T-helper 2 cell (primary cell): ENCODE measurements at places on chromosomes 11 and 22.

- no peak for DNase-seq
Observed at GRCh38 chr11:43866520-43866919, 14.1 kb upstream of the ALKBH3 start.

- DNase-seq = no peak
Observed at GRCh38 chr11:69575296-69576068, 65.5 kb upstream of the CCND1 start.

- no peak for DNase-seq
Observed at GRCh38 chr11:59901306-59901705, 22.7 kb downstream of the OOSP3 start.

- DNase-seq = no peak
Observed at GRCh38 chr11:114317787-114318137, 21.6 kb downstream of the NNMT start.

DNA sequence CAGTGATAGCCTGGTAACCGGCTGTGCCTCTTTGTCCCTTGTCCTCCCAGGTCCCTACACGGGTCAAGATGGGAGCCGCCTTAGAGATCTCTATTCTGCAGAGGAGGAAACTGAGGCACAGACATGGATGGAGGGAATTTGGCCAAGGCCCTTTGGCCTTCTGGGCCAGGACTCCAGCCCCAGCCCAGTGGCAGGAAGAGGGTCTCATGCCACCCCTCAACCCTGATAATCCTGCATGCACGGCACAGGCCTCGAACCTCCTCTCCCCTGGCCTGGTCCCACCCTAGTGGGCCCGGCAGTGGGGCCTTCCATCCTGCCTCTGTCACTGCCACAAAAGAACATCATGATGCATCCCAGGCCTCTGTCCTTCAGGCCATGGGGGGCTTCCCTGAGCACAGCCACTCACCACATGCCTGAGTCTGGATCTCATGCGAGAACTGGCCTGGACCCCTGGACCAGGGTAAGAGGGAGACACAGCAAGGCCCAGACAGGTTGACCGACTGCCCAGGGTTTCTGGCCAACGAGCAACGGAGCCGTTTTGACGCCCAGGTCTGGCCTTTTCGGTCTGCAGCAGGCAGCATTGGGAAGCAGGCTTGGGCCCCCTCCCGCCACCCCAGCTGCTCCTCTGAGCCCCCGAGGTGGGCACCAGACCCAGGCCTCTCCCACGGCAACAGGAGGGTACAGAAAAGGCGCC, 6.5 kb downstream of the LINC01488 start:
- no peak for DNase-seq

DNA sequence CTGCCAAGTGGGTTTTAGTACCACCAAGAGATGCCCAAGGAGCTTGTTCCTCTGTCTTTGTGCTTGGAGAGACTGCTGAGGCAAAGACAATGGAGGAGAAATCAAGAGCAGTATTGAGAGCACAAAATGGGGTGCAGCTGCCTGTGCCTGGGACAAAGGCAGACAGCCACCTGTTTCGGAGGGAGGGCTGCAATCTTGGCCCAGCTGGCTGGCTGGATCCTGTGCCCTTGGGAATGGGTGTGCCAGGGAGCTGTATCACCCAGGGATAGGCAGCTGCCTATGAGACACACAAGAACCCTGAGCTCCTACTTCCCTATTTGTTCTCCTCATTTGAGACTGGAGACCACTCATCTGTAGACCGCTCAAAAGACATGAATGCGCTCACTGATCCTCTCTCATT, 23.3 kb upstream of the CHRM4 start:
- no peak for DNase-seq

DNA sequence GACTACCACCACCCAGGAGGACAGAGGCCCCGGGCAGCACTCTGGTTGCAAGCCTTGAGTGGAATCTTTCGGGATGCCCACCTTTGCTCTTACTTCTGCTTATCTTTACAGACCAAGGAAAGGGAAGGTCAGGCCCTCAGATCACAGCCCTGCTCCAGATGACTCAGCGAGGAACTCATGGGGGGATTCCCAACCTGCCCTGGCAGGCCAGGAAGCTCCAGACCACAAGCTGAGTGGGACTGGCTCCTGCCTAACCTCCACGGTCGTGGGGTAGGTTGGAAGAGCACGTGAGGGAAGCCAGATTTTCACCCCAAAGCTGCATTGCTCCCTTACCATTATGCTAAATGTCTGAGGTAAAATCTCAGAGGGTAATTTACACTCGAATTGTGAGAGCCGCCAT, 11.8 kb downstream of the TBC1D10A start:
- peak; percentile 26 for DNase-seq

GRCh38 chr22:40030026-40030757, 35.4 kb downstream of the FAM83F start:
- no peak for DNase-seq

GRCh38 chr11:126347751-126348668, 7.5 kb upstream of the ST3GAL4 start:
- DNase-seq = no peak

DNA sequence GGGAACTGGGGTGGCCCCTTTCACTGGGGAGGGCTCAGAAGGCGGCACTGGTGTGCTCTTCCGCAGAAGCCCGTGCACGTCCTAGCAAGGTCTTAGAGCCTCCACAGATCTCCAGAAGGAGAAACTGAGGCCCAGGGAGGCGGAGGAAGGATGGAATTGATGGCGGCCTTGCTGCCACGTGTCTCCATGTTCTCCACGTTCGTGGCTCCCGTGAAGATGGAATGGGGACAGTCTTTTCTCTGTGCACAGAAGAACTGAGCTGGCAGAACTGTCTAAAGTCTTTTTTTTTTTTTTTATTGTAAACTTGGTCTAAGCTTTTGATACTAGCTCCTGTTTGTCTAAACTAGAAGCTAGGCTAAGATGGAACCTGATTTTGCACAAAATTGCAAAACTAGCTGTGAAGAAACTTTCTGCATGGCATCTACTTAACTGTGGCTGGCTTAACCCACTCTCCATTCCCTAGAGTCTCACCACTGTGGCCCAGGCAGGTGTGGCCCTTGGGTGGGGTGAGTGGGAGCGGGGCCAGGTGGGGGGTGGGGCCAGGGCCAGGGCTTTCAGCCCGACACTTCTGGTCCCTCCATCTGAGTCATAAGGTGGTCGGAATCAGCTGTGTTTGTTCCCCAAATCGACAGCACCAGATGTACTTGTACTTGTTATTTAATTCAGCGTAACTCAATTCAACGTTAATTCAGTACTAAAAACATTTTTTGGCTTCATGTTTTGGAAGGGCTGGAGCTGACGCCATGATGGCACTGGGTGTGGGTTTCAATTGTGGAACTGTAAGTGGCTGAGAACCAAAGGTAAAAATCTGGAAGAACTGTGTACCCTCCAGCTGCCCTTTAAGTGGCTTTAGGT, 120.7 kb downstream of the MPPED1 start:
- no peak for DNase-seq

GRCh38 chr11:394858-395655, 1.0 kb downstream of the PKP3 start:
- no peak for DNase-seq

- DNase-seq = no peak
Observed at GRCh38 chr11:67056267-67057204, at the start of gene RHOD. RHOD (plus strand) TSS chr11:67056847; CDS start chr11:67056903, 56 bp downstream.
